ENCODE measurements at places on chromosomes 3 and 15.

DNA sequence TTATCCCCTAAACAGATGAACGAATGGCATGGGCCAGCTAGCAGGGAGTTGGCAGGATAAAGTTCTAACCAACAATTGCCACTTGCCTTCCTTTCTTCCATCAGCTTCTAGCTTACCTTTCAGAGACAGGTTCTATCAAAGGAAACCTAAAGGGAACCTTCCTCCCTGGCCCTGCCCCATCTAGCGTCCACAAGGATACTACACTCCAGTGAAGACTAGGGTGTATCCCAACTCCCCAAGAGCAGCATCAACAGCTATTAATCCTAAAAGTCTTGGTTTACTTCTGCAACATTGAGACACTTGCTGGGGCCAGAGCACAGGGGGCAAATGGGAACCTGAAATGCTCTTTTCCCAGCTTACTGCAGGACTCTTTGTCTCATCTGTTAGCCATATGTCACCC, 37.0 kb upstream of the TMC3 start:
- no peak for DNase-seq
- H3K27me3 ChIP-seq = no peaks in the 10 kb centered on the region
- H3K4me1 ChIP-seq = no peaks in the 10 kb centered on the region
- H3K4me3 ChIP-seq = no peak overlapping the region
- no peak overlapping the region for H3K27ac ChIP-seq

DNA sequence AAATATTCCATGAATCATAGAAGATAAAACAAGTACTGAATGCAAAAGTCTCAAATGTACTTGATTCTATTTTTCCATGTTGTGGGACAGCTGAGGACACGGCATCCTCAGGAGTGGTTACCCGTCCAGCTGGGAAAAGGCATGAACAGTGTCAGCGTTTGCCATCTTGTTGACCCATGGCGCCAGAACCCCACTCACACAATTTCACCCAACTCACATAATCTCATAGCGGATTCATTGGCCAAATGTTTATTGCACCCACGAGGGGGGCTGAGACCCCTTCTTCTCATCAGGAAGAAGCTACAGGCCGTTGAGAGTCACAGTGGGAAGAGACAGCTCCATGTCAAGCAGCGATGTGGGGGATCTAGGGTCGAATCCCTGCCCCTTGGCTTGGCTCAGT, 72.9 kb downstream of the OCA2 start:
- no peak overlapping the region for H3K4me3 ChIP-seq
- H3K27me3 ChIP-seq = no peaks in the 10 kb centered on the region
- no peaks in the 10 kb centered on the region for H3K4me1 ChIP-seq
- no peak overlapping the region for H3K27ac ChIP-seq

DNA sequence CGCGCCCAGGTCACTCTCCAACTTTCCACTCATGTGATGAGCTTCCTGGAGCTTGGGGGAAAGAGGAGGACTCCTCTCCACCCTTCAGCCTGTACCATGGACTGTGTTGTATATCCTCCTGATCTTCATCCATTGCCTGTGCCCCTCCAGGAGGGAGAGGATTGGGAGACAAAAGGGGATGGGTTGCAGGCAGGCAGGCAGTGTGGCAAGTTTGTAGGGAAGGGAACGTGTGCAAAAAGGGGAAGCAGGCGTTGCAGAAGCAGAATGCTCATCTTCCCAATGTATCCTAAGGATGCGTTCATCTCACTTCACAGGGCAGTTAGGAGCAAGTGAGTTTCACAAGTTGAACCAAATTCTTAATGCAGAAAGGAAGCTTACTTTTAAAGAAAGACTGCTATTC, 28.1 kb upstream of the GHSR start:
- H3K36me3 ChIP-seq = no peaks in the 10 kb centered on the region
- no peak overlapping the region for H3K4me3 ChIP-seq

DNA sequence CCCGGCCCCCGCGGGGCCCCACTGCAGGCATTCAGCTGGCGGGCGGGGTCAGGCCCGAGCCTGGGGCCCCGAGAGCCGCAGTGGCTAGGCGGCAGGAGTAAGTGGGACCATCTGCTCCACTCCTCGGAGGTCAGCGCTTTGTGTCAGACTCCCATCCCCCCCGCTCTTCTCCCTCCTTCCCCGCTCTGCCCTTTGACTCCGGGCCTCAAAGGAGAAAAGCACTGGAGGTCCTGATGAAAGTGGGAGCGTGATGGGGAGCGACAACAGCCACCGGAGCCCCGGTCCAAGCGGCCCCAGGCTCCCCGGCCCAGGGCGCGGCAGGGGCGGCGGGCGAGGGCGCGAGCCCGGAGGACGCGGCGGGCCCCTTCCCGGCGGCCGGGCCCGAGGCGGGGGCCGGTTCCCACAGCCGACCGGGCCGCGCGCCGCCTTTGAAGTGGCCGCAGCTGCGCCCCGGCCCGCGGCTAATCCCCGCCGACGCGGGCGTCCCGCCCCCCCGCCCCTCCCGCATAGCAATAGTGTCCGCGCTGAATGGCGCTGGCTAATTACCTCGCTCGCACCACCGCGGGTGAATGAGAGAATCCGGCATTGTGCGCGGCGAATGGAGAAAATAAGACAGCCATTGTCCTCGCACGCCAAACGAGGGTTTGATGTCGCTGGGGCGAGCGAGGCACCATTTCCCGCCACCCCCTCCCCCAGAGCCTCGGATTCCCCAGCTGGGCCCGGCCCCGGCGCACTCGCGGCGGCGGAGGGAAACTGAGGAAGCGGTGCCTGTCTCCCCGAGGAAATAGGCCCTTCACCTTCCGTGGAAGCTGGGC, 22.4 kb downstream of the IGDCC3 start:
- peak overlapping the region; percentile 56 for H3K4me3 ChIP-seq
- H3K4me1 ChIP-seq = no peaks in the 10 kb centered on the region
- H3K36me3 ChIP-seq = no peaks in the 10 kb centered on the region
- no peaks in the 10 kb centered on the region for H3K27me3 ChIP-seq
- no peak for DNase-seq
- no peak overlapping the region for H3K27ac ChIP-seq

DNA sequence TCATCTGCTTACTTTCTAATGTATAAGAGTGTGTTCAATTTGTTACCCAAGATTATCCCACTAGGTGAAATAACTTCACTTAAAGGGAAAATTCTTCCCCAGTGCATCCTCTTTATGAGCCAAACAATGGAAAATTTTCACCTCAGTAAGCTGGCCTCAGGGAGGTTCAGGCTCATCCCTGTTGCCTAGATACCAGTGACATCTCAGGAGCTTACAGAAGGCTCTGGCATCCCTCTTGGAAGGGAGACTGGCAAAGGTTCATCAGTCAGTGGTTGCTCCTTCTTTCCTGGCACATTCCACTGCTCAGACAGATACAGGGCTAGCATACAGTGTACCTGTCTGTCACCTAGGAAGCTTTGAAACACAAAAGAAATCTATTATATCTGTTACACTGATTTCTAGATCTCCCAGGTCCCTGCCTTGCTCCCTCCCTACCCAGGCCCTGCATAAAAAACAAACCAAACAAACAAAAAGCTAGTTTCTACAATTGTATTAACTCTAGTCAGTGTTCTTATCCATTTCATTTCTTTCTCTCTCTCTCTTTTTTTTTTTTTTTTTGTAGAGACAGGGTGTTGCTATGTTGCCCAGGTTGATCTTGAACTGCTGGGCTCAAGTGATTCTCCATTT, 1.7 kb downstream of the IP6K2 start:
- H3K4me1 ChIP-seq = peaks cover 10% of the 10 kb centered on the region
- peak overlapping the region; percentile 82 for H3K4me3 ChIP-seq
- no peaks in the 10 kb centered on the region for H3K27me3 ChIP-seq
- DNase-seq = no peak

- H3K27ac ChIP-seq = no peak overlapping the region
- no peak for DNase-seq
- no peaks in the 10 kb centered on the region for H3K27me3 ChIP-seq
- H3K4me3 ChIP-seq = no peak overlapping the region
These were observed 56.9 kb downstream of the KLHL6 start for GRCh38 chr3:183498634-183499033.

GRCh38 chr3:22899441-22899840, 303.7 kb upstream of the UBE2E2 start:
- H3K36me3 ChIP-seq = no peaks in the 10 kb centered on the region
- no peak overlapping the region for H3K27ac ChIP-seq
- H3K4me3 ChIP-seq = no peak overlapping the region
- no peak for DNase-seq

- no peak for DNase-seq
- no peaks in the 10 kb centered on the region for H3K4me1 ChIP-seq
- H3K4me3 ChIP-seq = no peak overlapping the region
- no peak overlapping the region for H3K27ac ChIP-seq
- H3K36me3 ChIP-seq = no peaks in the 10 kb centered on the region
These were observed 23.3 kb upstream of the FSTL1 start for GRCh38 chr3:120473896-120474675.

DNA sequence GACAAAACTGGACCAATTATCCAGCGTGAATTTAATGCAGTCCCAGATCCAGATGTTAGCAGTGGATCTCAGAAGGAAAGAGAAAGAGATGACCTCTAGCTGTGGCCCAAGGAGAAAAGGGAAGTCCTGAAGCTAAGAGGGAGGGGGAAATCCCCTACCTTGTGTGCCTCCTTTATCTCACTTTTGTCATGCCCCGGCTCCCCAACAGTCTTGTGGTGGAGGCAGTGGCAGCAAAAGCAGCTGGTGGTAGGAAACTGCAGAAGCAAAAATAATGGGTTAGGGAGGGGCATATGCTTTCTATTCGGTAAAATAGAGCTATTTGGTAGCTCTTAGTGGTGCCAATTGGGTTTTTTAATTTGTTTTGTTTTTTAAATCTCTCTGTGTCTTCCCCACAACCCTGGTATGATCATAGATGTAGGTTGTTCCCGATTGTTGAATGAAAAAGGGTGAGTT, 56.5 kb downstream of the MCTP2 start:
- DNase-seq = no peak
- H3K4me3 ChIP-seq = no peak overlapping the region
- H3K4me1 ChIP-seq = peaks cover 3% of the 10 kb centered on the region
- H3K36me3 ChIP-seq = no peaks in the 10 kb centered on the region
- H3K27ac ChIP-seq = no peak overlapping the region
- no peaks in the 10 kb centered on the region for H3K27me3 ChIP-seq

DNA sequence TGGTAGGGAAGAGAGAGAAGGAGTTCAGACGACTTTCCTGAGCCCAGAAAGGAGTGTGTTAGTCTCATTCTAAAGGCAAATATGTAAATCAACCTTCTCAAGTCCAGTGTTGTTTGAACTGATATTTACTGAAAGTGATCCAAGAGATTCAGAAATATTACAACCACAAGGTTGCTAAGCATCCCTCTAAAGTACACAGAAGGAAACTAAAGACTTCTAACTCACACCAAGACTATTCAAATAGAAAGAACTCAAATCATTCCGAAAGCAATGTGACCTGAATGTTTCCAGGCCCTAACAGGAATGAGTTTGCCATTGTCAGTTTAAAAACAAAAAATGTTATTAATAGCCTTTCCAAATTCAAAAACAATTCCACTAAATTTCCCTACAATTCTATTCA, 56.9 kb upstream of the VGLL3 start:
- no peak for DNase-seq
- H3K36me3 ChIP-seq = no peaks in the 10 kb centered on the region
- no peaks in the 10 kb centered on the region for H3K4me1 ChIP-seq
- H3K4me3 ChIP-seq = no peak overlapping the region
- no peak overlapping the region for H3K27ac ChIP-seq
- no peaks in the 10 kb centered on the region for H3K27me3 ChIP-seq

- H3K27me3 ChIP-seq = no peaks in the 10 kb centered on the region
- no peak for DNase-seq
- H3K4me1 ChIP-seq = no peaks in the 10 kb centered on the region
- H3K27ac ChIP-seq = no peak overlapping the region
- H3K36me3 ChIP-seq = no peaks in the 10 kb centered on the region
These were observed 695.4 kb downstream of the FHIT start for GRCh38 chr3:60555686-60556354.

- H3K27me3 ChIP-seq = no peaks in the 10 kb centered on the region
- no peak for DNase-seq
- no peak overlapping the region for H3K4me3 ChIP-seq
- no peak overlapping the region for H3K27ac ChIP-seq
- H3K4me1 ChIP-seq = no peaks in the 10 kb centered on the region
- no peaks in the 10 kb centered on the region for H3K36me3 ChIP-seq
These were observed 184.2 kb downstream of the NR2F2 start for GRCh38 chr15:96514607-96515285.

DNA sequence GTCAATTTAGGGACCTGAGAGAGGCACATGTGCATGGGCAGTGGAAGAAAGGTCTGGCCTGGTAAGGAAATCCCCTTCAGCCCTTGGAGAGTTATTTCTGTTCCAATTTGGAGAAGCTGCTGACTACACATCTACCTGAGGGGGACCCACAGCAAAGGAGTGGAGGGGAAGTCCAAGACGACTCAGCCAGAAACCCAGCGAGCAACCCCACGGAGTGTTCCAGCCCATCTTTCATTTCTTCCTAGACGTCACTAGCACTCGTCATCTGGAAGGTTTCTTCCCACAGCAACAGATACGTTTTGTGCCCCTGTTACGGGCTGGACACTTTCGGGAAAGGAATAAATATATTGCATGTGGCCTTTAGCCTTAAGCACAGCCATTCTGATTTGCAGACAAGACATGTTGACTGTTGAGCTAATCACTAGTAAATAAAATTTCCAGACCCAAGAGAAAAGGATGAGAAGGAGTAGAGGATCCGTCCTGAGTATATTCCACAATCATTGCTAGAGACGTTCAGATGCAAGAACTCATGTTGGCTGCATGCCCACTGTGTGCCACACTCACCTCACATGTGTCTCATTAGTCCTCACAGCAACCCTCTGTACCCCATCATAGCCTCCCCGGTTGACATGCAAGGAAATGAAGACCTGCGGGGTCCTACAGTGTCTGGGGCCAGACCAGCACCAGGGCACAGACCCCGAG, 7.8 kb upstream of the FAM174B start:
- H3K36me3 ChIP-seq = no peaks in the 10 kb centered on the region
- H3K27ac ChIP-seq = no peak overlapping the region
- peaks cover 15% of the 10 kb centered on the region for H3K4me1 ChIP-seq

DNA sequence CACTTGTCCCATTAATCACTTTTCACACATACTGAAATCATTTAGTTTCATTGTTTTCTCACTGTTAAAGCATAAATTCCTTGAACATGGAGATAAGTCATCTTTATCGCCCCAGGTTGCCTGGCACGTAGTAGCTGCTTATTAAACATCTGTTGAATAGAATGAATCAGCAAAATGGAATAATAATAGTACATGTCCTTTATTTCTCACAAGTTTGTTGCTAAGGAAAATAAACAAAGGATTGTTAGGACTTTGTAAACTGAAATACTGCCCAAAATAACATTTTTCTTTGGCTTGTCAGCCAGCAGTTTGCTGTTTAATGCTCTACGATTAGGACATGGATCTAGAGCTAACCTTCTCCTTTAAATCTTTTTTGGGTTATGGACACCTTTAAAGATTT, 17.9 kb downstream of the SLC35A5 start:
- no peaks in the 10 kb centered on the region for H3K4me1 ChIP-seq
- H3K4me3 ChIP-seq = no peak overlapping the region
- H3K27ac ChIP-seq = no peak overlapping the region
- H3K36me3 ChIP-seq = peaks cover 9% of the 10 kb centered on the region
- no peaks in the 10 kb centered on the region for H3K27me3 ChIP-seq

GRCh38 chr3:52210550-52211046, 12.6 kb downstream of the ALAS1 start:
- no peak overlapping the region for H3K4me3 ChIP-seq
- H3K27ac ChIP-seq = no peak overlapping the region
- no peaks in the 10 kb centered on the region for H3K27me3 ChIP-seq
- H3K4me1 ChIP-seq = no peaks in the 10 kb centered on the region
- H3K36me3 ChIP-seq = no peaks in the 10 kb centered on the region
